ENCODE measurements at places on chromosomes 3 and 15.

GRCh38 chr15:90838139-90838538 is 30.2 kb upstream of the FURIN start:
- peak; percentile 93 for DNase-seq

DNA sequence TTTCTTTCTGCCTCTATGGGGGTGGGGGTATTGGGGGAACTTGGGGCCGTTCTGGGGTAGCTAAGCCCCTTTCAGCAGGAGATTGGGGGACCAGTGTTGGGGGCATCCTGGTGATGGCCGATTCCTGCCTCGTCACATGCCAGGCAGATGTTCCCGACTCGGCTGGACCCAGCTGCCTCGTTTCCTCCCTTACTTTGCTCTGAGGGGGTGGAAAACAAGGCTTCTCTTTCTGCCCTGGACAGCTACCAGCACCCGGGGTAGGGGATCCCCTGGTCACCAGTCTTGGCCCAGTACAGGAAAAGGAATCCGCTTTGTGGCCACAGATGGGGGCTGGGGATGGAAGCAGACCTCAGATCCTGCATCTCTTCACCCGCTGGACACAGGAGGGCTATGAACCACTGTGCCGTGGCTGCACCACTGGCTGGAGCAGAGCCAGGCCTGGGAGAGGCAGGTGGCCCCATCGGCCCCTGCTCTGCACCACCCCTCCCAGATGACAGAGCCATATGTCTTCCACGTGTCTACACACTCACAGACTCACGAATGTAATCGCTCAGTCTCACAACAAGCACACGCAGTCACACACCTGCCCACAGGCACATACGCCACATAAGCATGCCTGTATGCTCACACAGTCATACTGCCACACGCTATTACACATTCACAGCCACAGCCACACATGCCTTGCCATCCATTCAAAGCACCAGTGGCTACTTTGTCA is 12.4 kb downstream of the SNX33 start:
- no peak for DNase-seq

- no peak for DNase-seq
Observed at GRCh38 chr3:12483872-12484197, 445 bp upstream of the TSEN2 start.

DNA sequence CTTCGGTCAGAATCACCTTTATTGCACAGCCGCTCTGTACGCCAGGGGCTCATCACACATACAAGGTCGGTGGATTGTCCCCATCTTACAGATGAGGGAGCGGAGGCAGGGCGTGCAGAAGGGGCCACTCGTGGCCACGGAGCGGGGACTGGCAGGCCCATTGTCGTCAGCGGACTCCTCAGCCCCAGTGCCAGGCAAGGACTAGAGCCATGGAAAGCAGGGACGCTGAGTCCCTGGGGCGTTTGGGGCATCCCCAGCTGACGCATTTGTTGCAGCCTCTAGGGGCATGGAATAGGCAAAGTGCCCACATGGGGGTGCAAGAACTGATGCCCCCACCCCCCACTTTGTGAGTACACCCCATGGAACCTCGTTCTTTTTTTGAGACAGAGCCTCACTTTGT is 29.8 kb upstream of the FURIN start:
- no peak for DNase-seq

- peak; percentile 63 for DNase-seq
Observed at GRCh38 chr3:136862617-136863322, 762 bp downstream of the NCK1 start.

DNA sequence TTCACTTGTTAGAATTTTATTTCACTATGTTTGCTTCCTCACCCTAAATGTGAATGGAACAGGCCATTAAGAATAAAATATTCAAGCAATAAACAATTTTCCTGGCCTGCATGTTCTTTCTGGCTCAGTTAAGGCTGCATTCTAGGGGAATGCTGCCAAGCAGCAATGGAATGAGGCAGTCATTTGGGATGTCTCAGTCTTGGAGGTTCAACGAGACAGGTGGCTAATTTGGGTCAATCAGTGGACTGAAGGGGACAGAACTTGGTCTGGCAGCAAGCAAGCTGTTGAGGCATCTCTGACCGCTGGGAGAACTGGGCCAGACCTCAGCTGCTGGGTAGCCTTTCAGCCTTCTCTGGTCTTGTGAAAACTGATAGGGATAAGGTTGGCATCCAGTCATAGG is 241.6 kb downstream of the NLGN1 start:
- no peak for DNase-seq

DNA sequence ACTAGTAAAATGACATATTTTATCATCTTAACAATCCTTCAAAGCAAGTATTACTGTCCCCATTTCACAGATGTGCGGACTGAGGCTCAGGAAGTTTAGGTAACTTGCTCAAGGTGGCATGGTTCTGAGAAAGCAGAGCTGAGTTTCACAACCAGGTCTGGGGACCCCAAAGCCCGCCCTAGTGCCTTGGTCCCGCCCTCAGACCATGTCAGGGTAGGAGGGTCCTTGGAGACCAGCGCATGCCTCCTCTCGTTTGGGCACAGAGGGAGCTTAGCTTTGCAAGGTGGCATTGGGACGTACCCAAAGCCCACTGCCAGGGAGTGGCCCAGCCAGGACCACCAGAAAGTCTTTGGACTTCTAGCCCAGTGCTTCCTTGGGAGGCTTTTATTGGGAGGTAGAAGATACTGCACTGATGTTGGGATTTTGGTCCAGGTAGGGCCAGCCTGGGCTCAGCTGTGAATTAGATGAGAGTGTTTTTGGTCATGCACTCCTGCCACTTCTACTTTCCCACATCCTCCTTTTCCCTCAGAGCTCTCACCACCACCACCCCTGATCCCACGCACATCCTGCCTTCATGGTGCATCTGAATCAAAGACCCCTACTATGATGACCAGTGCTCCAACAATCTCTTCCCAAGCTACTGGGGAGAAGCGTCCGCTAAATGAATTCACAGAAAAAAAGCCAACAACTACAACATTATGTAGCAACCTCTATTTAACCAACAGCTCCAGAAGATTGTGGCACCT is 307.9 kb downstream of the TLE3 start:
- no peak for DNase-seq

DNA sequence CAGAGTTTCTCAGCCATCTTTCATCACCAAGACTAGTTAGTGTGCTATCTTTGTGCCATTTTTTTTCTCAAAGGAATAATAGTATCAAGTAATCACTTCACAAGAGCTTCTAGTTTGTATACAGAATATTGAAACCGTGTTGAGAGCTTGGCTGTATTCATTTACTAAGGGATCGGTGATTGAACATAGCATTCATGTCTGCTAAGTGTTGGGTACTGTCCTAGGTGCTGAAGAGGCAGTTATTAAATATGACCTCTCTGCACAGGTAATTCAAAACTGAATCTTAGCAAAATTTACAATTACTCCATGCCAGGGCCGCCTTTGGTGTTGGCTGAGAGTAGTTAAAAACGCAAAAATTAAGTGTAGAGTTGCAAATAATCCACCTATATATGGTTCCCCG is 355.3 kb upstream of the RORA start:
- no peak for DNase-seq

GRCh38 chr3:182795389-182795782 is 2.1 kb downstream of the ATP11B start:
- peak; percentile 75 for DNase-seq

GRCh38 chr3:157559401-157559800 is 56.2 kb upstream of the VEPH1 start:
- DNase-seq, result no peak

DNA sequence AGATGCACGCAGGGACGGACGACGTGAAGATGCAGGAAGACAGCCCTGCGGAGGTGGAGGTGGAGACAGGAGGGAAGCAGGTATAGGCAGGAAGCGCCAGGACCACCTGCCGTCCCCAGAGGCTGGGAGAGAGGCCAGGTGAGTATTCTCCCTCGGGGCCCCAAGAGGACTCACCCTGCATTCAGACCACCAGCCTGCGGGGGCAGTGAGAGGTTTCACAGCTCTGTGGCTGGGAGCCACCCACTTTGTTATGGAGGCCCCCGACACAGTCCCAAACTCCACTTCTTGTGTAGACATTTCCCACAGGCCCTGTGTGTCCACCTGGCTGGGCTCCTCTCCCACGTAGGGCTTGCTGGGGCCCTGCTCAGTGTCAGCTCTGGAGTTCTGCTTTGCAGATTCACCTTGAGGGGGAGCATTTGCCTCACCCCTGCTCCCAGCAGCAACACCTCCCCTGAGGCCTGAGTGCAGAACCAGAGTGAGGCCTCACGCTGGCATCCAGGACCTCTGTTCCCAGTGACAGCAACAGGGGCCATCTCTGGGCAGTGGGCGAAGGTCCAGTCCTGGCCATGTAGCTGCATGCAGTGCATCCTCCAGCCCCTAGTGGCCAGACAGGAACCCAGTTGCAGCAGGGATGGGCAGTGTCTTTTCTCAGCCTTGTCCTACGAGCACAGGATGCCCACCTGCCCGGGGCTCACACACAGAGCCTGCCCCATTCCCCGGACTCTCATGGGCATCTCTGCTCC is 119.4 kb upstream of the IQSEC1 start:
- DNase-seq, result no peak

GRCh38 chr3:39273119-39273518 is 6.7 kb downstream of the CX3CR1 start:
- peak; percentile 23 for DNase-seq

- no peak for DNase-seq
Observed at GRCh38 chr3:67870477-67870876, 216.1 kb upstream of the SUCLG2 start.

DNA sequence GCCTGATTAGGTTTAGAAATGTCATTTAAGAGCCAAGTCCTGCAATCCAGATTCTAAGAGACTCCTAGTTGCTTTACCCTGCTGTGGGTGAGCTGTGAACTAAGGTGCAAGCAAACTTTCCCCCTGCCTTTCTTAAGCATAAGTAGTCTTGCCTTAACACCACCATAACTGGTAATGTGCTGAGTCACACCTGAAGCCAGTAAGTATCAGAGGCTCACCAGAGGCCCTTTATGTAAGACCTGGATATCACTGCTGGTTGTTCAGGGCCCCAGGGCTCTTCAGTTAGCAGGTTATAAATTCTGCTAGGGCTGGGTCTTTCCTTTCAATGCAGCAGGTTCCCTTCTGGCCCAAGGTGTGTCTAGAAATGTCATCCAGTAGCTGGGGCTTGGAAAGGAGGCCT is 509.9 kb downstream of the VGLL3 start:
- DNase-seq, result no peak

DNA sequence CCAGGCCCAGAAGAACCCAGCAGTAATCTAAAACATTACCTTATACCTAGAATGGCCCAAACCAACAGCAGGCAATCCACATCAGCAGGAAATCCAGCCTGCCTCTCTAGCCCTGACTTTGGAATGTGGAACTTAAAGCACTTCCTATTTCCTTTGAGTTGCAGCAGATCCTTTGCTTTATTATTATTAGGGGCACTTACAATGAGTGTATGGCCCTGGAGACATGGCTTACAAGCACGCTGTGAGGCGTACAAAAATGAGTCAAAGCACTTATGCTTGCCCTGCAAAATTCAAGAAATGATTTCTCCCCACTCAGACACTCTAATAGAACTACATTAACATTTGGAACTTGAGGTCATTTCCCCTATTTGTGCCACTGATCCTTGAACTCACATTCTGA is 9.5 kb upstream of the KNSTRN start:
- no peak for DNase-seq

GRCh38 chr3:177238686-177239216 is 41.5 kb upstream of the TBL1XR1 start:
- DNase-seq, result no peak

DNA sequence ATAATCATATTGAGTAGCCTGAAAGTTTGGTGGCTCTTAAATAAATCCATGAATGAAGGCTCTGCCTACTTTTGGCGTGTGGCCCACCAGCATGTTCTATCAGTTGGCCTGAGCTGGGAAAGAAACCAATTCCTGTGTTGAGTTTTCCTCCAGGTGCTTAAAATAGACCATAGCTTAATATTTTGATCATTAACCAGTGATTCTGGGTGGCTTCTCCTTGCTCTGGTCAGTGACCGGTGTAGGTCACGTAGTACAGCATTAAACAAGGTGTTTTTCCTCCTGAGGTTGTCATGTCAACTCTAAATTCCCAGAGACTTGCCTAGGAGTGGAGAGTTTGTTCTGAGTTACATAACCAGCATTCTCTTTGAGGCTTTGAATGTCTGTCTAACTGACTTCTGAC is 1.3 kb downstream of the HHLA2 start:
- no peak for DNase-seq

- no peak for DNase-seq
Observed at GRCh38 chr3:128486681-128487537, 6.1 kb downstream of the GATA2 start.

- no peak for DNase-seq
Observed at GRCh38 chr15:48564690-48565089, 80.8 kb downstream of the FBN1 start.

DNA sequence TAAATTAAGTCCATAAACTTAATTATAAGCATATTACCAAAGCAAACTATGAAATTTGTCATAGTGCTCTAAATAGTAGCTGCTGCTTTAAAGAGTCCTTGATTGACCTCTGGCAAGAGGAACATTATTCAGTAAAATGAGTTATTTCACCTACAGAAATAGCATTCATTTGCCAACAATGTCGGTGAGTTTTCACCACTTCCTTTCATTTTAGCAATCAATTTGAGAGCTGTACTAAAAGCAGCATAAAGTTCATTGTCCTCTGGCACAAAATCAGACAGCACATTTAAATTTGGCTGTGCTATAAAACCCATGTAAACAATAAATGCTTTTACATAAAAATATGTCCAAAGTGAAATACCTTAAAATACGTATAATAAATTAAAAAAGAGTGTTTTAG is 1515.7 kb downstream of the SI start:
- no peak for DNase-seq

DNA sequence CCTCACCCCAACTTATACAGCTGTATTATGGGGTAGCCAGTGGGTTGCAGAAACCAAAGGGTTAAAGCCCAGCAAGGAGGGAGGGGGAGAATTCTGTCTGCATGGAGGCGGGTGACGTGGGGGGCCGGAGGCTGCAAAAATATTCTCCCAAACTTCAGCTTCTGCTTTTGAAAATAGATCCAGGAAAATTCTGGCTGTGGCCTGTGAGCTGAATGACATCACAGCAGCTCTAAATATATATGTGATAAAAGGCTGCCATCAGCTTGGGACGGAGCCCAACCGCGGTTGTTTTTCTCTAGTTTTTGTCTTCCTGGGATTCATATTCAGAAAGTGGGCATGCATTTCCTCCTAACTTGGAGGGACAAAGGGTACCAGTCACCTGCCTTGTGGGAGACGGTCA is 27.6 kb downstream of the MAPKAPK3 start:
- DNase-seq, result no peak

DNA sequence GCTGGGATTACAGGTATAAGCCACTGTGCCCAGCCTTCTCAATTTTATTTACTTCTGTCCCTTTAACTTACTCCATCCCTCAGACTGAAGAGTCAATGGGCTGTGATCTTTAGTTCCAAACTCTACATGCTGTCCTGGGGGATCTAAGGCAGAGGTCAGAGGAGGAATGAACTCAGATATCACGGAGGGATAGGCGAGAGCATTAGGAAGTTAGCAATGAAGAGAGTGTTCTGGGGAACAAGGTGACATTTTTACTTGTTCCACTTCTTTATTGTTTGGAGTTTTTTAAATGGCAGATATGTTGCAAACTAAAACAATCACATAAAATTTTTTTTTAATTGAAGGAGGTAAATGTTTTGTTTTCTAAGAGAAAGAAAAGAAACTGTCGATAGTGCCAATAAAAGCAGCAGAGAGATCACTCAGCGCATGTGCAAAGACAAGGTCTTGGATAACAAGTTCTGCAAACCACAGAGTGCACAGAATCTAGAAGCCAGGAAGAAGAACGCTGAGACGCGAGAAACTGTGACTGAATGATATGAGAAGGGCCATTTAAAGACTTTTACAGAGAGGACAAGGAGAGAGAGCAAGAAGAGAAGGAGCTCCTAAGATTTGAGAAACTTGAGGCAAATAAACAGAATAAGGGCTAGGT is 10.8 kb upstream of the CA12 start:
- DNase-seq, result no peak
